ENCODE measurements at places on chromosomes 16 and 17.

DNA sequence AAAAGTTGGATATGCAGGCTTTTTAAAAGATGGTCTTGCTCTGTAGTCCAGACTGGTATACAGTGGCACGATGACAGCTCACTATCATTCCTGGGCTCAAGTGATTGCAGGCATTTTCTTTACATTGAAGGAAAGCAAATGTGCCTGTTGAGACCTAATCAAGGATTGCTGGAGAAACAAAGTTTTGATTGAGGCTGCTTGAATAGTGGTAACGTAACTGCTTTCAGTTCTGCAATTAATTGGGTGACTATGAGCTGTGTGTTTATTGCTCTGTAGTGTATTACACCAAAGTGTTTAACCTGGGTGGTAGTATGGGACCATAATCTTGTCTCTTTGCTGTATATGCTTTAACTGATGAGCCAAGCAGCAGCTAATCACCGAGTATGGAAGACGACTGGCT is 2.3 kb downstream of the UBB start:
- no peak for DNase-seq

GRCh38 chr17:60455378-60455777 is 33.1 kb downstream of the CHCT1 start:
- no peak for DNase-seq

GRCh38 chr17:14321980-14322776 is 21.3 kb downstream of the HS3ST3B1 start:
- DNase-seq, result no peak

GRCh38 chr17:58267347-58268324 is 13.1 kb downstream of the MPO start:
- DNase-seq, result no peak

DNA sequence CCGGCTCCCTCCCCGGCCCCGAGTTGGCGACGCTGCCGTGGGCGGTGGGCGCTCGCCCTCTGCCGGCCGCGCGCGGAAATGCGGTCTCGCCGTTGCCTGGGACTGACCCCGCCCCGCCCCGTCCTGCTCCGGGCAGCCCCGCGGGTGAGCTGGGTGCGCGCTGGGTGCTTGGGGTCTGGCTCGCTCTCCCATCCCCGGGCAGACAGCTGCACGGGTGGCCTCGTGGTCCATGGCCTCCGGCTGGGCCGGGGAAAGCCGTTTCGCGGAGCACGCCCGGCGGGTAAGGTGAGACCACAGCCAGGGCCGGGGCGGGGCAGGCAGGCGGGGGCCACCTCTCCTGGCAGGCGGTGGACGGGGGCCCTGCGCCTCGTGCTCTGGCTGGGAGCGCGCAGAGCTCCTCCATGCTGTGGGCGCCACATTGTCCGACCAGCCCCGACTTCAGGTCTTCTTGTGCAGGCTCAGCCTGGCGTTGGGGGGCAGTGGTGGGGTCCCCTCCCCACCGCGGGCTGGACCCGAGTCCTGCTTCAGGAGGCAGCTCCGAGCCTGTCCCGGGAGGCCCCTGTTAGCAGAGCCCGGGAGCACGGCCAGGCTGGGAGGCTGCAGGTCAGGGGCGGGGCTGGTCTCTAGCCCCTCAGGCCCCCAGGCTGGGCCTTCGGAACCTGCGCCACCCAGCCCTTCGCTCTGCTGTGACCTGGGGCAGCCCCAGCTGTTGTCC is 7.0 kb upstream of the C1QTNF8 start:
- DNase-seq, result peak; percentile 59

- no peak for DNase-seq
Observed at GRCh38 chr16:84511831-84512230, 7.4 kb upstream of the MEAK7 start.

DNA sequence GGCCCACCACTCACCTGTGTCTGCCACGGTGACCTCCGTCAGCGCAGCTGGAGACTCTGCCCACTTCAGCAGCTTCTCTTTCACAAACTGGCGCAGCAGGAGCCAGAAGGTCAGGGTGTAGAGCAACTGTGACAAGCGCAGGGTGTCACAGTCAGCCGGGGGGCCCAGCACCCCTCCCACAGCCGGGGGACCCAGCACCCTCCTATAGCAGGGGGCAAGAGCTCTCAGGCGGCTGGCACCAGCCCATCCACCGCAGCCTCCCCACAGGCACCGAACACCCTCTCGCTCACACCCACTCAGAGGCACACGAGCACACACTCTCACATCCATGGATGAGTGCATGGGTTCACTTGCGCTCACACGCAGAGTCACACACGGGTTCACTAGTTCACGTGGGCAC is 28.8 kb downstream of the CTU2 start:
- no peak for DNase-seq

DNA sequence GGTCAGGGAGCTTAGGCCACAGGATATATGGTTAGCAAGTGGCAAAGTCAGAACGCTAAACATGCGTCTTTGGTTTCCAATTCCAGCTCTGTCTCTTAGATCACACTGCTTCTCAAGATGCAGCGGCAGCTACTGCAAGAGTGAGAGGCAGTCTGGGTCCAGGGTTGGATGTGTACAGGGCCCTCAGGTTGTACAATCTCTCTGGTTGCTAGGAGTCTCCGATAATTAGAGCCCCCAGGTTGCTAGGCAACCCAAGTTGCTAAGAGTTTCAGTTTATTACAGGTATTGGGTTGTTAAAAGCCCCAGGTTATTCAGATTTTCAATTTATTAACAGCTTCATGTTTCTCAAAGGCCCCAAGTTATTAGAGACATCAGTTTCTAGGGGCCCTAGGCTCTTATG is 15.5 kb upstream of the SPACA3 start:
- no peak for DNase-seq

- no peak for DNase-seq
Observed at GRCh38 chr17:29042679-29043538, at the start of gene PIPOX. Gene PIPOX, plus strand, starts transcription at chr17:29043141. Its CDS starts 85 bp downstream, at chr17:29043226.

DNA sequence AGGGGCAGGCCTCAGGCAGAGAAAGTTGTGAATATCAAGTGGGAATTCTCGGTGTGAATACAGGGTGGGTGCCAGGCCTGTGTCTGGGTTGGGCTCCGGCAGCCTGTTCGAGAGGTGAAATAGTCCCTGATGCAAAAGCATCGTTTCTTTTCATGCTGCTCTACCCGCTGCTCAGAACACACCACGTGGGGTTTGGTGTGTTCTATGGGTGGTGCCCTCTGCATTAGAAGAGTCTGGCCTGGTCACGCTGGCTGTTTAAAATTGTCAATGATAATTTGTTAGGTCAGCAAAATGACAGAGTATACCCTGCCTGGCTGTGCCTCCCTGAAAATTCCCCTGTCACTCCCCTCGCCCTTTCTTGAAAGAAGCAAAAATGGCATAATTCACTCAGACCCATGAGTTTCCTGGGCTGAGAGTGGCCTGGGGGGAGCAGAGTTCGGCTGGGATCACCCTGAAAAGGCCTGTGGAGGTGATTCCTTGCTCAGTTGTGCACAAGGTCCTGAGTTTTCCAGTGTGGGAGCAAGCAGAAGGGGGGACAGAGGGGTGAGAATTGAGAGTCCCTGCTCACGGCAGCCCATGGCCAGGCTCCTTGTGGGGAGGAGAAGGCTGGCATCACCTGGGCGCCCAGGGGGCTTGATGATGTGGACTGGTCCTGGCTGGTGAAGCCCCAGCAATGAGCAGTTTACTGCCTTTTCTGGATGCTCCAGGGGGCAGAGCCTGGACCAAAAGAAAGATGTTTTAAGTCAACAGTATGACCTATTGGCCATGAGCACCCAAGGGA is 3.2 kb downstream of the CACNG5 start:
- DNase-seq, result no peak

DNA sequence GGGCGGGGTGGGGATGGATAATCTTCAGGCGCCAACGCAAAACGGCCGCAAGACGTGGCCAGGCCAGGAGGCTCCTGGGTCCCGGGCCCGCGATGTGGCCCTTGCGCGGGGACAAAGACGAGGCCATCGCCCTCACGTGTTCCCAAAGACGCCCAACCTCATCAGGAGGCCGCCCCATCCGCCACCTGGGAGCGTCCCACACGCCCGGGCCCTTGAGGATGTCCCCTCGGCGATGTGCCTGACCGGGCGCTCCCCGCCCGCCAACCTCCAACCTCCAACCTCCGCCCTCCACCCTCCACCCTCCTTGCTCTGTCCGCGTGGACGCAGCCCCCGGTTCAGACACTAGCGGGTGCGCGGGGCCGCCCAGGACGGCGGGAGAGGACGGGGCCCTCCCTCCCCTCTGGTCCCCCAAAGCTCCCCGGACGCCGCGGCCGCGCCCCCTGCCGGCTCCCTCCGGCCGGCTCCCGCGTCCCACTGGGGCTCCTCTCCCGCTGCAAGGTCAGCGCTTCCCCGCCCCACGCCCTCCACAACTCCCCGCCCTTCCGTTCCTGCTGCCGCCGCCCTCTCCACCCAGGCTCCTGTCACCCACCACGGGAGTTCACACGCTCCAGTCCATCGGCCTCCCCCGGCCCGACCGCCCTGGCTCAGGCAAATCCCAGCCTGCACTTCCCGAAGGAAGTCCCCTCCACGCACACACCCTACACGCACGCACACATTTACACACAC is 250.8 kb upstream of the RPL38 start:
- DNase-seq, result peak; percentile 18

DNA sequence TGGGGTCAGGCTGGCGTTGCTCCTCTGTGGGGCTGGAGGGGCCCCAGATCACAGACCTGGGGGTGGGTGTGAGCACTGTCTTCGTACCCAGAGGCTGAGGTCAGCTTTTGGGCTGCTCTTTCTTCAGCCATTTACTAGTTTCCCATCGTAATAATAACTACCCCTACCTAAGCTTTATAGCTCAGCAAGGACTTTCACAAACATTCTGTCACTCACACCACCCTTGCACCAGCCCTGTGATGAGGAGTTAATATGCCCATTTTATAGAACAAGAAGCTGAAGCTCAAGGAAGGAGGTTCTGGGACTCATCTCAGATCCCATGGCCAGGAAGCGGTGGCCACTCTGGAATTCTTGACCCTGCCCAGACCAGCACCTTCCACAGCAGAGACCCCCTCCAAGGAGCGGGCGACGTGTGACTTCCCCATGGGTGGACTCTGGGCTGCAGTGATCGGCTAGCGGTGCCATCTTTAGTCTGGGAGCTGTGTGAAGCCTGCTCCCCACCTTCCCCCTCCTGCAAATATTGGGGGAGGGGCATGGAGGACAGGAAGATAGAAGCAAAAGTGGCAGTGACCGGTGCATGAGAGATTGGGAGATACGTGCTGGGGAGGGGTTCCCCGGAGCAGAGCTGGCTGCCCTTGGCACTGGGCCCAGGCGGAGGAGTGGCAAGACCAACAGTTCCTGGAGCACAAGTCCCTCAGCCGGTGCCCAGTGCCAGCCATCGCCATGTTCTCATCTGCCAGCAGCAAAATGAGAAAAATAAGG is 81.8 kb upstream of the TOB1 start:
- DNase-seq, result no peak

DNA sequence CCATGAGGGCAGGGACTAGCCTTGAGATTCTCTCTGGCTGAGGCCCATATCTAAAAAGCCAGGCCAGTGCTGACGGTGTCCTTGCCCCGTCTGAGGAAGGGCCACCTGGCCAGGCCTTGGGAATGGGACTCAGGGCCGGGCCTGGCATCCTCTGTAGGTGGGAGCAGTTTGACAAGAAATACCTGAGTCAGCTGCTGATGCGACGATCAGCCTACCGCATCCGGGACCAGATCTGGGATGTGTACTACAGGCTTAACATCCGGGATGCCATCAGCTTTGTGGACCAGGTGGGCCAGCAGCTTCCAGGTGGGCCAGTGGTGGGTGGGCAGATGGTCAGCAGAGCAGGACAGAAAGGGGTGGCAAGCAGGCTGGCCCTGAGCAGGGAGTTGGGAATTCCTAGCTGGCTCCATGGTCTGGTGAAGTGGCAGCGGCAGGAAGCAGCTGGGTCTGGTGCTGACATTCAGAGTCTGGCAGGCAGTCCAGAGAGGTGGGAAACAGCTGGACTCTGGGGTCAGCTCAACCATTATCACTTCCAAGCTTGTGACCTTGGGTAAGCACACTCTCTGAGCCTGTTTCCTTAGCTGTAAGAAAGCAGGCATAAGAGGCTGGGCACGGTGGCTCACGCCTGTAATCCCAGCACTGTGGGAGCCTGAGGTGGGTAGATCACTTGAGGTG is 9.5 kb downstream of the SLC9A5 start:
- DNase-seq, result no peak

DNA sequence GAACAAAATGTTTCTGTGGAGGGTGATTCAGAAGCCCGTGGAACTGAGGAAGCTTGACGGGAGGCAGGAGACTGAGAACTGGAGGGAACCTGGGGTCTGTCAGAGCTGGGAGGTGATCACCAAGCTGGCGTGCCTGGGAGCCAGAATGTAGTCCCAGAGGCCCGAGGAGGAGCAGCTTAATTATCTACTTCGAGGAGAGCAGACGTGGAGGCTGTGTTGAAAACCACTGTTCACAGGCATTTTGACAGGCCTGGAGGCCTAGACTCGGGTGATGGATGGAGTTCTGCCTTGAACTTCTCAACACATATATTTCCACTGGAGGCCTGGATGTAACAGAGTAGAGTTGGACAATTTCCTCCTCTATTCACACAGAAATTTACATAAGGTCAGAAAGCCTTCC is 177.7 kb upstream of the SALL1 start:
- DNase-seq, result no peak

DNA sequence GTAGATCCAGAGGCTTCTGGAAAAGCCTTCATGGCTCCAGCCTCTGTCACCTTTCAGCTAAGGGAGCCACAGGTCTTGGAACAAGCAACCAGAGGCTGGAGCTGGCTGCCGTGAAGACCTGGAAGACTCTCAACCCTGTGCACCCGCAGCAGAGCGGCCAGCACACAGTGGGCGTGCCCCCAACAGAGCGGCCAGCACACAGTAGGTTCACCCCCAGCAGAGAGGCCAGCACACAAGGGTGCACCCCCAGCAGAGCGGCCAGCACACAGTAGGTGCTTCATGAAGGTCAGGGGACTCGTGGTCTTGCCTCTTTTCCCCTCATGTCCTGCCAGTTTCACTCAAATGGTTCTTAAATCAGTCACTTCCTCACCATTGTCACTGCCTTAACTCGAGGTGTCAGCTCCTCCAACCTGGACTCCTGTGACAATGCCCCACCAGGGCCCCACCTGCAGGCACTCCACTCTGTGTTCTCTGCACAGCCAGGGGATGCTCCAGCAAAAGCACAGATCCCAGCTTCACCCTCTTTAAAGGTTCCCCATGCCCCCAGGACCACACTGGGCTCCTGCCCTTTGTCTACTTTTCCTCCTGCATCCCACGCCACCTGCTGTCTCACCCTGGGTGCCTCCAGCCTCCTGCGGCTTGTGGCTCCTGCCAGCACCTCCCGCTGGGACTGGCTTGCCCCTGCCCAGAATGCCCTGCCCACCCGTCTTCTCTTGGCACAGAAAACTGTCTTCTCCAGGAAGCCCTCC is 42.4 kb upstream of the DOC2B start:
- no peak for DNase-seq

DNA sequence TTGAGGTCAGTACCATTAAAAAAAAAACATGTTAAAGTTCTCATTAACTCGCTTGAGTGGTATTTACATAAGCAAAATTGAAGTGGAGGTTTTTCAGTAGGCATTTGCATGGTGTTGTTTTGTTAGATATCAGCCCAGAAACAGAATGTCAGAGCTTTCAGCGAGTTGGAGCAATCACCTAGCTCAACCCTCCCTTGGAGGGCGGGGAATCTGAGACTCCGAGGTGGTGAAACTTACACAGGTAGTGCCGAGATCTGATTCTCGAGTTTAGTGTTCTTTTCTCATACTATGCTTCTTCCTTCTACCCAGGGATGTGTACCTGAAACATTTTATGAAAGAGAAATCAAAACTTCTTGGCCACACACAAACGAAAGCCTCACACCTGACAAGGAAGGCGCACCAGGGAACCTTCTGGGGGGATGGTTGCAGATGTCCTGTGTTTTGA is 6.6 kb downstream of the SEC14L1 start:
- no peak for DNase-seq

- peak; percentile 39 for DNase-seq
Observed at GRCh38 chr17:2025220-2025621, at the start of gene RTN4RL1. Gene RTN4RL1, minus strand, starts transcription at chr17:2025334. Its CDS starts 469 bp downstream, at chr17:2024865.

All from naive B cell (primary cell).